ENCODE measurements at places on chromosomes 13 and 19. TPM values are rescaled to one million over a fixed set of nuclear protein-coding genes. Genes with fewer than 3 reads are reported as not detected.

GRCh38 chr13:71499235-71499634 is 367.8 kb downstream of the DACH1 start:
- DNase-seq = no peak

DNA sequence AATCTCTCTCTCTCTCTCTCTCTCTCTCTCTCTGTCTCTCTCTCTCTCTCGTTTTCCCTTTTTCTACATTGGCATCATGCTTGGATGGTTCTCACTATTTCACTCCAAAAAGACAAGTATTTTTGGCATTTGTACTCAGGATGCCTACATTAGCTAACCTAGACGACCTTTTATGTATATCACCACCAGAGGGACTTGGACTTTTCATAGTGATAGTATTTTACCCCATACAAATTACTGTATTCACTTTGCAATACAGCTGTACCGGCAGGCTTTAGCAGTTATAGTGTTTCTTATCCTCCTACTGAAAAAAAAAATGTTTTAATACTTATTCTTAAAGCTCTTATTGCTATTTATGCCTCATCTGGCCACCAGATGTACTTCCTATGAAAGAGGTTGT is 687.2 kb upstream of the KLHL1 start:
- no peak for DNase-seq

GRCh38 chr13:53141336-53141735 is 112.7 kb downstream of the OLFM4 start:
- no peak for DNase-seq

DNA sequence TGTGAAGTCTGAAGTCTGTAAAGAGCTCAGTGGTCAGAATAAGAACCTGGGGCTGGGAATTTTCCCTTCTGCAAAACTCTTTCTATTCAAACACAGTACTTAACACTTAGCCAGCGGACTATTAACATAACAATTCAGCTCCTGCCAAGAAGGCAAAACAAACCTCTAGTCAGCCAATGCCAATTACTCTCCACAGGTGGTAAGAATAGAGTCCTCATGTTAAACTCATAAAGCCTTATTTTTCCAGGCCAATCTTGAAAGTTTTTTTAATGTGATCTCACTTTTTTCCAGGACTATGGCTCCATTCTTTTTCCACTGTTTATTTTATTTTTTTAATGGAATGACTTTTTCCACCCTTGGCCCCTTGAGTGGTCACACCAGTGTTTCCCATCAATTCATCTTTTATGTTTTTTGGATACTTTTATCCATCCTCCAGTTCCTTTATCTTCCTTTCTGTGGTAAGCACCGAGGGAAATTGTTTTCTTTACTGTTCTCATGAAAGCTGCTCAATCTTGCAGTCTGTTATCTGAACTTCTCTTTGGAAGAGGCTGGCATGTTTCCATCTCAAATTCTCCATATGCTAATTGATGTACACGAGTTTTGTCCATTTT is 217.3 kb downstream of the LHFPL6 start:
- DNase-seq = peak; percentile 81

DNA sequence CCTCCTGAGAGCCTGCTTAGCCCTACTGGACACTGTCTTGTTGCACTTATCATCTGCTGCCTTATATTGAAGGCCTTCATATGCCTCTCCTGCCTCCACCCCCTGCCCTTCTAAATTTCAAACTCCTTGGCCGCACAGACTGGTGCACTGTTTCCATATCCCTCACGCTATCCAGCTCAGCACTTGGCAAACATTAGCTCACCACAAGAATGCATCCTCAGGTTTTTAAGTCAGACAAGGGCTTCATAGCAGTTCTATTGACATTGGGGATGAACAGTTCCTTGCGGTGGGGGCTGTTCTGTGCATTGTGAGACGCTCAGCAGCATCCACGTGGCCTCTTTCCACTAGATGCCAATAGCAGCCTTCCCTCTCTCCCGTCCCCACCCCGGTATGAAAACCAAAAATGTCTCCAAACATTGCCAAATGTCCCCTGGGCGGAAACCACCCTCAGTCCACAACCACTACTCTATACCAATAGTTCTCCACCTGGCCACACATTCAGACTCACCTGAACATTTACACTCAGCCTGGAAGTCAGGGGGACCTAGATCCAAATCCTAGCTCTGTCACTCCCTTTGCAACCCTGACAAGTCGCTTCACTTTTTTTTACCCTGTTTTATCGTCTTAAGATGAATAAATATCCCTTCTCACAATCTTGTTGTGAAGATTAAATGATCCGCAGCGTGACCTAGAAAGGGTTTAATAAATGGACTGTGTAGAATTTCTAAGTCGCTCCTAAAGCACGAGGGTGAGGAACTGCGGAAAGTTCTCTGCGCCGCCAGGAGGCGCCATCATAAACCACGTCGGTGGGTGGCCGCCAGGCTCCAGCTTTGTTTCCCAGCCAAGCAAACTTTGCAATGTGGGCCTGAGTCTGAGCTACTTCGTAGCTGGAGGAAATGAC is 3.6 kb upstream of the CEACAM3 start:
- DNase-seq = peak; percentile 15

- DNase-seq = no peak
Observed at GRCh38 chr13:99373436-99373835, 66.2 kb upstream of the GPR183 start.

DNA sequence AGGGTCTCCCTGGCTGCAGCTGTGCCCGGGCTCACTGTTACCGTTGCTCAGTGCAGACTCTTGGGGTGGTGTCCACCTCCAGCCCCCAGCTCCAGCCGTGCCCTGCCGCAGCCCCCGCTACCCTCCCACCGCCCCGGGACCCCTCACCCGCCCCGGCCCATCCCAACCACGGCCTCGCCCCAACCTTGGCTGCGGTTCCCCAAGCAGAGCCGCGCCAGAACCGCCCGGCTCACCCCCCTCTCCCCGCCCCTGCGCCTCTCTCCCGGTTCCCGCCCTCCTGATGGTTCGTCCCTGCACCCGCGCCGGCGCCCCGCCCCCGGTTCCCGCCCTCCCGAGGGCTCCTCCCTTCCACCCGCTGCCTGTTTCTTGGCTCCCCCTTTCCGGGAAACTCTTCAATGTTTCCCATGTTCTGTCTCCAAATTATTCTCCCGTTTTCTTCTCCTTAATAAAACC is 40.3 kb downstream of the ANKRD10 start:
- no peak for DNase-seq

DNA sequence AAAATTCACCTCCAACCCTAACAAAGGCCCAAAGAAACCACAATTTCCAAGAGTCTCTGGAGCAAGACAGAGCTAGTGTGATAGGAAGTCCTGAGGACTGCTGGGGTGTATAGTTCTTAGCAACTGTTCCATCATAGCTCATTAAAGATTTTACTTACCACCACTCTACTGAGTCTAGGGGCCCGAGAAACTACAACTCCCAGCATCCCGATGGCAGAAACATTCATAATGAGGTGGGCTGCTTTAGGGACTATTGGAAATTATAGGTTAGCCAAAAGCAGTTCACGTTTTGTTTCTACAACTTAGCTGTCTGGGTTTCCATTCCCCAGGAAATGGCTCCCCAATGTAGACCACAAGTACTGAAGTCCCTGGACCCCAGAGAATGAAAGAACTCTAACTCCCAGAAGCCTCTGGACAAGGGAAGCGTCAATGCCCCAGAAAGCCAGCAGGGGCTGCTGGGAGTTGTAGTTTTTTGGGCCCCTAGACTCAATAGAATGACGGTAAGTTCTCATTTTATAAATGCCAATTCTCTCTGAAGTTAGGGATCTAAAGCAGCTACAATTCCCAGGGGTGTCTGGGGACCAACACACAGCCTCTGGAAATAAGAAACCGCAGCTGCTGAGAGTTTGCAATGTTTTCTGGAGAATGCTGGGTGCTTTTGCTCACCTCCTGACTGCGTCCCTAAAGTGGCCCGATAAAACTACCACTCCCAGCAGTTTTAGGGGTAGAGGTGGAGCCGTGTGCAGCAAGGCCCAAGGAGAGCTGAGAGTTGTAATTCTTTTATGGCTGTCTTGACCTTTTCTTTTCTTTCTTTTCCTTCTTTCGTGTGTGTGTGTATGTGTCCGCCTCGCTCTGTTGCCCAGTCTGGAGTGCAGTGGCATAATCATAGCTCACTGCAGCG is 11.1 kb downstream of the FTL start:
- peak; percentile 72 for DNase-seq

GRCh38 chr13:94878602-94879165 is 166.3 kb upstream of the SOX21 start:
- no peak for DNase-seq

- no peak for DNase-seq
Observed at GRCh38 chr13:41811588-41812021, 149.3 kb downstream of the VWA8 start.

DNA sequence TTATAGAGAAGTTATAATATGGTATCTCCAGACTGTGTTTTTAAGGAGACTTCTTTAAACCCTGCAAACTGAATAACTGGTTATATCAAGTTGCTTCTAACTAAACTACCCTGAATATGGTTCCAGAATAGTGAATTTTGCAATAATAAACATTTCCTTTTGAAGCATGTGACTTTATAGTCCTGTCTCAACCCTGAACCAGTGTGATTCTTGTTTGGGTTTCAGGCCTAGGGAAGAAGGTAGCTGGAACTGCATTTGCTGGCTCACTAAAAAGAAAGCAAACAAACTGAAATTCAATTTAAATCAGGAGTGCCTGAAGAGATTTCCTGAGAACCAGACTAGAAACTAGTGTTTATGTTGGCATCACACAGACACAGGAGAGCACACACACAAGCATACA is 4.9 kb downstream of the ARHGEF7 start:
- DNase-seq = no peak

GRCh38 chr13:42215578-42216421 is 56.2 kb upstream of the AKAP11 start:
- DNase-seq = peak; percentile 71

GRCh38 chr13:26942184-26942583 is 181.6 kb upstream of the GPR12 start:
- no peak for DNase-seq

- peak; percentile 41 for DNase-seq
Observed at GRCh38 chr19:36420961-36421748, 2.7 kb upstream of the ZFP82 start.

DNA sequence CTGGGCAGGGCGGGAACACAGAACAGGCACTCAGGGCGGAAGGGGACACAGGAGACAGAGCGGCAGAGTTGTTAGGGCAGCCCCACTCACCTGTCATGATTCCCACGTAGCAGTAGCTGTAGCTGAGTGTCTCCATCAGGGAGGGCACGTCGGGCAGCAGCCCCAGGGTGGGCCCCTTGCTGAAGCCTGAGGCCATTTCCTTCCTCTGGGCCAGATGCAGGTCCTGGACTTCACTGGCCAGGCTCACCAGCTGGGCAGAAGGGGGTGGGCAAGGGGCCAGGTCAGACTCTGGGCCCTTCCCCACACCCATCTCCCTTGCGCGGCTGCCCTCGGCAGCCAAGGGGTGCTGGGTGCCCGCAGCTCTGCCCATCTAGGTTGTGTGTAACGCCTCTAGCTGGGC is 5.9 kb downstream of the MBOAT7 start:
- DNase-seq = no peak

DNA sequence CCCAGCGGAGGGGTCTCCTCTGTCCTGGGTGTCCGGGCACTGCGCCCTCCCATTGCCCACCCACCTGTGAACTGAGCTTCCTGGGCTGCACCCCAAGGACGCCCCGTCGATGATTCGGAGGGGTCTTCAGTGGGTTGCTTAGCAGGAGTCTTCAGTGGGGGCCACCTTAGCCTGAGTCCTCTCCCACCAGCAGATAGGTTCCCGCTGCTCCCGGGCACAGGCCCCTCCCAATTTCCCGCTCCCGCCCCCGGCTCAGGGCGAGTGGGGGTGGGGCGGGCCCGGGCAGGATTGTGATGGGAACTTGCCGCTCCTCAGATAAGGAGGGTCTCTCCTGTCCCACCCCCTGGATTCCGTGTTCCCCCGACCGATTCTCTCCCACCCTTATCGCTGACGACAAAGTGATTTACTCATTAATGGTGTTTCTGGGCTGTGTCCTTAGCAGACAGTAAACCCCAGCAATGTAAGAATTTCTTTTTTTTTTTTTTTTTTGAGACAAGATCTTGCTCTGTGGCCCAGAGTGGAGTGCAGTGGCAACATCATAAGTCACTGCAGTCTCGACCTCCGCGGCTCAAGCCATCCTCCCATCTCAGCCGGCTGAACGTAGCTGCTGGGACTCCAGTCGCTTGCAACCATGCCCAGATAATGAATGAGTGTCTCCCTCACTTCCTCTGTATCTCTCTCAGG is 655 bp upstream of the S1PR5 start:
- DNase-seq = peak; percentile 14

DNA sequence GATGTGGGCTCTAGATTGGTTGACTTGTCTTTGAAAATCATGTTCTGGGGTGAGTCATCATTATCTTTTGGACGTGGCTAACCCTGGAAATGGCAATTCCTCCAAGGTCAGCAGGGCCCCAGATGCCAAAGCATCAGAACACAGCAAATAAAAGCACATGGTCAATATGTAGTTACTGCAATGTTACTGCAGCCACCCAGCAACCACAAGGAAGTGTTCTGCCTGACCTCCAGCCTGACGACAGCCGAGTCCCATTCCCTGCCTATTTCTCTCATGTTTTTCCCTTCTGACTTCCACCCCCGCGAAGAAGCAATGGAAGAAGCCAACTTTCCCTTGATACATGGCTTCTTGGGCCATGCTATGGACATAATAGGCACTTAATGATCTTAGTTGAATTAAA is 577.9 kb downstream of the IRS2 start:
- no peak for DNase-seq

DNA sequence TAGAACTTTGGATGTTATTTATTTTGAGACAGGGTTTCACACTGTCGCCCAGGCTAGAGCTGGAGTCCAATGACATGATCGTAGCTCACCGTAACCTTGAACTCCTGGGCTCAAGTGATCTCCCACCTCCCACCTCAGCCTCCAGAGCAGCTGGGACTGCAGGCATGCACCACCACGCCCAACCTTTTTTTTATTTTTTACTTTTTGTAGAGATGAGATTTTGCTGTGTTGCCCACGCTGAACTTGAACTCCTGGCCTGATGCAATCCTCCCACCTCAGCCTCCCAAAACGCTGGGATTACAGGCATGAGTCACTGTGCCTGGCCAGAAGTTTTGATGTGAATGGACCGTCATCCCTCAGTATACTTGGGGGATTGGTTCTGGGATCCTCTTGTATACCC is 13.7 kb downstream of the ANKRD27 start:
- no peak for DNase-seq

- DNase-seq = no peak
Observed at GRCh38 chr13:105464249-105464648, 1071.2 kb downstream of the EFNB2 start.

Gene UBL5
- total RNA-seq = 361 TPM

Gene ZNF738
- total RNA-seq = 11.3 TPM

Gene ABHD13
- total RNA-seq = 4.8 TPM

Gene SHISA2
- total RNA-seq = not detected

Gene APC2
- 13.4 TPM for total RNA-seq

Gene MBD3L3
- 2.6 TPM for total RNA-seq

Gene KLK7
- total RNA-seq = not detected

Gene HSD11B1L
- total RNA-seq = 18.8 TPM

Gene VSTM1
- total RNA-seq = 0.71 TPM

Gene PTPRH
- total RNA-seq = 5.2 TPM

Gene TMEM190
- 14.0 TPM for total RNA-seq

Gene SARS2
- total RNA-seq = 34.2 TPM

Gene LACC1
- total RNA-seq = not detected

Gene LGI4
- total RNA-seq = 0.07 TPM

Gene ZNF763
- total RNA-seq = 0.55 TPM

Measured in G401 (cell line).